ENCODE measurements at places on chromosomes 7 and 10. TPM values are rescaled to one million over a fixed set of nuclear protein-coding genes. Genes with fewer than 3 reads are reported as not detected.

ZNF722 gene
- total RNA-seq: not detected

PLEKHS1 gene
- not detected for total RNA-seq

LIPF gene
- total RNA-seq: not detected

INMT gene
- total RNA-seq: 0.38 TPM

ACBD7 gene
- total RNA-seq: 0.49 TPM

GARIN1A gene
- total RNA-seq: 2.4 TPM

LIPJ gene
- 0.19 TPM for total RNA-seq

GPNMB gene
- 29.9 TPM for total RNA-seq

LLCFC1 gene
- total RNA-seq: not detected

LRRD1 gene
- not detected for total RNA-seq

ZNF503 gene
- total RNA-seq: not detected

AP3M1 gene
- total RNA-seq: 47.6 TPM

TWIST1 gene
- not detected for total RNA-seq

SPDYE6 gene
- total RNA-seq: not detected

DLX6 gene
- total RNA-seq: not detected

TRPV6 gene
- total RNA-seq: not detected
